ENCODE measurements at places on chromosomes 6 and 20.

DNA sequence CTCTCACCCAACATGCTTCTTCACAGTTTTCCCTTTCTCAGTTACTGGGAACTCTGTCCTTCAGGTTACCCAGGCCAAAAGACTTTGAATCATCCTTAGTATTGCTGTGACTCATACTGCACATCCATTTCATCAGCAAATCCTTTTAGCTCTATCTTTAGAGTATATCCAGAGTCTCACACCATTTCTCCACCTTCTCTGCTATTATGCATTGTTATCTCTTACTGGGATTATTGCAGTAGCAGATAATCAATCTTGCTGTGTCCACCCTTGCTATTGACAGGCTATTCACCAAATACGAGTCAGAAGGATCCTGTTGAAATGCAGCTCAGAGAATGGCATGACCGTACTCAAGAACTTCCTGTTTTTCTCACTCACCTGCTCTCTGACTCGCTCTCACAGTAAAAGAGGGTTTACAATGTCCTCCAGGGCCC lies 57.3 kb downstream of the BCKDHB start:
- DNase-seq = no peak

GRCh38 chr20:51593584-51593983 lies 51.1 kb upstream of the NFATC2 start:
- DNase-seq = no peak

DNA sequence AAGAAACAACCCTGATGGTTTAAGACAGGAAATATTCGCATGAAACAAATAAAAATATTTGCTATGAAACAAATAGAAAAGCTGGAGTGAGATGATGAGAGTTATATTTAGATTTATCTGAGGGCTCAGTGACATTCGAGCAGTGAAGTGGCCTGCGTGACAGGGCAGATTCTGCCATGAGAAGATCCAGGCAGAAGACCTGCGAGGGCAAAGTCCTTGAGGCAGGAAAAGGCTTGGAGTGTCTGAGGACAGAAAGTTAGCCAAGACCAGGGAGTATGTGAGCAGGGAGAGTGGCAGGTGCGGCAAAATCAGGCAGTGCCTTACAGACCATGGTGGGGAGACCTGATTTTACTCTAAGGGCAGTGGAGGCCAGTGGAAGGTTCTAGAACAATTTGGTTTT lies 66.9 kb upstream of the RIN2 start:
- peak; percentile 38 for DNase-seq

- no peak for DNase-seq
Observed at GRCh38 chr6:81689580-81689979, 62.9 kb downstream of the TENT5A start.

- DNase-seq = no peak
Observed at GRCh38 chr20:63939061-63939935, 16.9 kb downstream of the UCKL1 start.

DNA sequence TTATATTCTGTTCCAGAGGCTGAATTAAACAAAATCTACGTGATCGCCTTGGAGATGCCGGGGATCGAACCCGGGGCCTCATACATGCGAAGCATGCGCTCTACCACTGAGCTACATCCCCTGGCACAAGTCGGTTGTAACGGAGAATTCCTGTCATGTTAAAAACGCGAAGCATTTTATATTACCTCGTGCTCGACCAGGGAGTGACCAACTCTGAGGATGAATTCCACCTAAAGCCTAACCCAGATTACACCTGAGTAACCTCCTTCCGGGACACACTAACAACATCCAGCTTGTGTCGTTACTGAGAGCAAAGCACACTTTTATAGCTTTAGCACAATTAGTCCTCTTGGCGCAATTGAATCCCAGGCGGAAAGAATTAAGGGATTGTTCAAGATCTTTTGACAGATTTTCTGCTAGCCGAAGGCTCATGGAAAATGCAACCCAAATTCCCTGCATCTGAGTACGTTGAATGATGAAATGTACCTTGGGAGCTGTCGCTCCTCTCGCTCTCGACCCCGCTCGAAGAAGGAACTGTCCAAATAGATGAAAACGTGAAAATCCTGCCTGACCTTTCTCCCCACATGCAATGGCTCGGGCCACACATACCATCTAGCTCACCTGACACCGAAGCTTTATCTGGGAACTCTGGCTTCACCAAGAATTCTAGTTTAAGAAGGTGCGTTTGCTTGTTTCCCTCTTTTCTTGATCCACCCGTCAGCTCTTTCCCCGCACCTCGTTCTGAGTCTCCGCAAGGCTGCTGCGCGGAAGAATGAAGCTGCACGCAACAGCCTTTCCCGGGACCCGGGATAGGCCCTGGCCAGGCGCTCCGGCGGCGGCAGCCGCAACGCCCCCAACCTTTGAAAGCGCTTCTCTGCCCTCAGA lies 148.3 kb downstream of the GPX5 start:
- no peak for DNase-seq

DNA sequence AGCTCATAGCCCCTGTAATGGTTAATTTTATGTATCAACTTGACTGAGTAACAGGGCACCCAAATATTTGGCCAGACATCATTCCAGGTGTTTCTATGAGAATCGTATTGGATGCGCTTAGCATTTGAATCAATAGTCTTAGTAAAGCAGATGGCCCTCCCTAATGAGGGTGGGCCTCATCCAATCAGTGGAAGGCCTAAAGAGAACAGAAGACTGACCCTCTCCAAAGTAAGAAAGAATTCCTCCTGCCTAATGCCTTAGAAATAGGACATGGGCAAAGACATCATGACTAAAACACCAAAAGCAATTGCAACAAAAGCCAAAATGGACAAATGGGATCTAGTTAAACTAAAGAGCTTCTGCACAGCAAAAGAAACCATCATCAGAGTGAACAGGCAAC lies 352.5 kb upstream of the SASH1 start:
- no peak for DNase-seq

DNA sequence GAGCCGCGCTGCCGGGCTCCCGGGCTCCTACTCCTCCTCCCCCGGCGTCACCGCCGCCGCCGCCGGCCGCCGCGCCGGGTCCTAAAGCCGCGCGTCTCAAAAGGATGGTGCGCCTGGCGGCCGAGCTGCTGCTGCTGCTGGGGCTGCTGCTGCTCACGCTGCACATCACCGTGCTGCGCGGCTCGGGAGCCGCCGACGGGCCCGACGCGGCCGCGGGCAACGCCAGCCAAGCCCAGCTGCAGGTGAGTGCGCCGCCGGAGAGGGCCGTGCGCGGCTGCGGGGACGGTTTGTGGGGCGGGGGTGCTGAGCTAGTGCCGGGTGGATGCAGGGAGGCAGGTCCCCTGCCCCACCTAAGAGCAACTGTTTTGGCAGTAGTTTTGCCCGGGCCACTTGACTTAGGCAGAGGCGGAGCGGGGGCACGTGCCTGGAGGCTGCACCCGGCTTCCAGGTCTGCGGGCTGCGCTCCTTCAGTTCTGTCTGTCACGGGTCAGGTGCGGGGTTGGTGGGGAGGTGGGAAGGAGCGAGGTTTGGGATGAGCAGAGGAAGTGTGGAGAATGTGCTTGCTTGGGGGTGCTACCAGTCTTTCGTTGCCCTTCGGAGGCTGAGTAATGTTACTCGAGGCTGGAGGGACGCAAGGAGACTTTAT lies 722 bp downstream of the ISM1 start:
- DNase-seq = peak; percentile 37
